Daoy (cell line): ENCODE measurements at places on chromosomes 13 and 19. TPM values are rescaled to one million over a fixed set of nuclear protein-coding genes. Genes with fewer than 3 reads are reported as not detected.

Gene CGB1
- not detected in 2 replicates for total RNA-seq

Gene LSM14A
- 35.3 and 42.8 TPM in 2 replicates for total RNA-seq

Gene LACC1
- 5.2 and 8.6 TPM in 2 replicates for total RNA-seq

Gene C5AR1
- total RNA-seq, result not detected in 2 replicates

Gene SOX1
- total RNA-seq, result 0.18 and 0.57 TPM in 2 replicates
